ENCODE measurements at places on chromosomes 1 and 21. TPM values are rescaled to one million over a fixed set of nuclear protein-coding genes. Genes with fewer than 3 reads are reported as not detected.

DNA sequence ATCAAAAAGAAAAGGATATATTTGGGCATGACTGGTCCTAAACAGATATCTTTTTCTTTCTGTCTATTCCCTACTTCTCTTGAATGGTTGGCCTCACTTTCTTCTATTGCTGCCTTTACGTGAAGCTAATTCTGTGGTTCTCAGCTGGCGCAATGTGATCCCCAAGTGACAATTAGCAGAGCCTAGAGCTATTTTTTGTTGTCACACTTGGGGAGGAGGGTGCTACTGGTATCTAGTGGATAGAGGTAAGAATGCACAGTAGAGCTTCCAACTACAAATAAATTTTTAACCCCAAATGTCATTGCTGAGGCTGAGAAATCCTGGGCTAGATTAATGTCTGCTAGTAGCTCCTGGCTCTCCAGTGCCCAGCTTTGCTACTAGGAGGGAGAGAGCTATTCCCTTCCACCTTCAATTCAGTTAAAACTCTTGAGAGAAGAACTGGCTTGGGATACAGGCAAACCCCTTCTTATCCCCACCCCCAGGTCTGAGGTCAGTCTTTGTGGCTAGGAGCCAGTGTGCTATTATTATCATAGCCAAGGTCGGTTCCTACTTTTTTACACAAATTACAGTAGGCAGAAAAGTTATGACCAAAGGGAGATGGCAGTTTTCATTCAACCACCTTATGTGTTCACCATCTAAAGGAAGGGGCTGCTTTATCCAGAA is 102.1 kb downstream of the SNX7 start:
- no peak for DNase-seq

GRCh38 chr1:206476058-206476457 is 5.8 kb downstream of the IKBKE start:
- DNase-seq, result no peak

- no peak for DNase-seq
Observed at GRCh38 chr1:91757763-91758460, 128.0 kb downstream of the TGFBR3 start.

DNA sequence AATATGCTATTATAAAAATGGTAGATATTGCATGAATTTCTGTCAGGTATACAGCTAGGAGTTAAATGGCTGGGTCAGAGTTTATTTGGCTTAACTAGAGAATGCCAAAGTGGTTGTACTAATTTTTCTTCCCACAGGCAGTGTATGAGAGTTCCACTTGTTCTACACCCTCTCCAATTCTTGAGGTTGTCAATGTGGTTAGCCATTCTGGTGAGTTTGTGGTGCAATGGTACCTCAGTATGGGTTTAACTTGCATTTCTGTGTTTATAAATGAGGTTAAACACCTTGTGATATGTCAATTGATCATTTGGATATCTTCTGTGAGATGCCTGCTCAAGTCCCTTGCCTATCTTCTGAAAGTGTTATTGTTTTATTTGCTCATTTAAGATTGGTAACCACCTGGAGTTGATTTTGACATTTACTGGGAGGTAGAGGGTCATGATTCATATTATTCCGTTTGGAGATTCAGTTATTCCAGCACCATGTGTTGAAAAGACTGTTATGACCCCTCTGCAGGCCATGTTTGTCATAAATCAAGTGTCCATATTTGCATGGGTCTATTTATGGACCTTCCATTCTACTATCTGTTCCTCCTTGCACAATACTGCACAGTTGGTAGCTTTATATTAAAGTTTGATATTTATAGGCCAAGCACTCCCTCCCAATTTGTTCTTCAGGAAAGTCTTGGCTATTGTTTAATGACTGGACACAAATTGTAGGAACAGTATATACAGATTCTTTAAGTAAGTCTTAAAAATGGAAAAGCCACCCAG is 5.8 kb downstream of the FALEC start:
- no peak for DNase-seq

- DNase-seq, result no peak
Observed at GRCh38 chr1:221761354-221762002, 19.6 kb upstream of the DUSP10 start.

DNA sequence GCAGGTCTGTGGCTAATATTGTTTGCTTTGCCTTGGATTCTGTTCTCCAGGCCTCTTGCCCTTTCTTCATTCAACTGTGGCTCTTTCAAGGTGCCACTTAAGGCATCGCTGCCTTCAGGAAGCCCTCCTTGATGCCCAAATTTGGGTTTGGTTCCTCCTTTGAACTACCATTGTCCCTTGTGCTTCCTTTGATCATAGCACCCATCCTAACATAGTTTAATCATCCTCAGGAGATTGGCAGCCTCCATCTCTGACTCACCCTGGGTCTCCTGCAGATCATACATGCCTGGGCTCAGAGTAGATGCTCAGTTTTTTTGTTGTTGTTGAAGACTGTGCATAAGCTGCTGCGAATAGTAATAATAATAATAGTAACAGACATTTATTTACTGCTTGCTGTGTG is 54.4 kb upstream of the ACOT11 start:
- DNase-seq, result no peak

Gene TMEM240
- total RNA-seq, result 7.2 TPM
